H1 (cell line): ENCODE measurements at places on chromosomes 12 and 14. TPM values are rescaled to one million over a fixed set of nuclear protein-coding genes. Genes with fewer than 3 reads are reported as not detected.

GRCh38 chr12:109535231-109535862 lies 38.0 kb downstream of the MMAB start:
- no peak for DNase-seq

DNA sequence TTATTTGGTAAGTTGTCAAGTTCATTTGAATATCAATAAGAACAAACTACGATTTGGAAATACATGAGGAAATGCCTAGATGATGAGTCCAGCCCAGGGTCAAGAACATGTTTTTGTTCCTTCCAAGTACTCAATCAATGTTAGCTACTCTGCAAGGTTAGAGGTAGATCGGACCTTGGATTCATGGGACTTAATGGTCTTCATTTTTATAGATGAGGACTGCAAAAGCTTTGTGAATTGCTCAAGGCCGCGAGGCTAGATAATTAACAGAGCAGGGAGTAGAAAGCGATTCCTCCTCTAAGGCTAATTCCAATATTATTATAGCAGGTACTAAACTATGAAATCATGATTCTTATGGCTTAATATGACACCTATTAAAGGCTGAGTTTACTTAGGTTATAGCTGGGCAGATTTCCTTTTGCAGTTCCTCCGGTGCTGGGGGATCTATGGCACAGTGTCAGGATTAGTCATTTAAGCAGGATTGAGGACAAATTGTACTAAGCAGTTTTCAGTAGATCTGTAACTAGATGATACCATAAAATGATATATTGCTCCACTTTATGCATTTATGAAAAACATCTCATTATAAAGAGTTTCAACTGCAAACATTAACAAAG lies 19.8 kb downstream of the NR1H4 start:
- DNase-seq: no peak

GRCh38 chr14:35576260-35576659 lies 42.3 kb downstream of the INSM2 start:
- no peak for DNase-seq

- DNase-seq: peak; percentile 40
Measured at GRCh38 chr14:74427651-74428050, 1.6 kb upstream of the SYNDIG1L start.

DNA sequence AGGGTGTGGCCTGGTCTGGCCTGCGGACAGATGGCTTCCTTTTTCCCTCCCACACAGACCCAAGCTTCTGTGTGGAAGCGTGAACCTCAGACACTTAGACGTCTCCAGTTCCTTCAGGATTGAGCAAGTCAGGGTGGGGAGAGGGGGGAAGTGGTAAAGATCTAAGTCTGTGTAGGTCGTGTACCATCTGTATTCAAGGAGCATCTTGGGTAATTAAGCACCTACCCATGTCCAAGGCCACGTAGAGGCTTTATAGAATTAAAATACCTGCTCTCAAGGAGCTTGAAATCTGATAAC lies 1.7 kb downstream of the AVIL start:
- DNase-seq: no peak

DNA sequence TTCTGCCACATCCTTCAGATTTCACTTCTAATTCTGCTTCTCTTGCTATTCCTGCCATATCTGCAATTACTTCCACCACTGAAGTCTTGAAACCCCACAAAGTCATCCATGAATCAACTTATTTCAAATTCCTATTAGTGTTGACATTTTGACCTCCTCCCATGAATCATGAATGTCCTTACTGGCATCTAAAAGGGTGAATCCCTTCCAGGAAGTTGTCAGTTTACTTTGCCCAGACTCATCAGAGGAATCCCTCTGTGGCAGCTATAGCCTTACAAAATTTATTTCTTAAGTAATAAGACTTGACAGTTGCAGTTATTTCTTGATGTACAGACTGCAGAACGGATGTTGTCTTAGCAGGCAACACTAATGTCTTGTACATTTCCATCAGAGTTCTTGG lies 162.9 kb downstream of the PCNX1 start:
- no peak for DNase-seq

CFAP73 gene
- 0.56 TPM in 1 of 2 replicates, not detected in the other for total RNA-seq

SLC25A21 gene
- 6.9 and 8.7 TPM in 2 replicates for total RNA-seq

BAZ1A gene
- 20.9 and 23.1 TPM in 2 replicates for total RNA-seq
